NCI-H526 treated with DMSO at 0.1 percent for 48 hours (cell line): ENCODE measurements at places on chromosomes 4 and X.

DNA sequence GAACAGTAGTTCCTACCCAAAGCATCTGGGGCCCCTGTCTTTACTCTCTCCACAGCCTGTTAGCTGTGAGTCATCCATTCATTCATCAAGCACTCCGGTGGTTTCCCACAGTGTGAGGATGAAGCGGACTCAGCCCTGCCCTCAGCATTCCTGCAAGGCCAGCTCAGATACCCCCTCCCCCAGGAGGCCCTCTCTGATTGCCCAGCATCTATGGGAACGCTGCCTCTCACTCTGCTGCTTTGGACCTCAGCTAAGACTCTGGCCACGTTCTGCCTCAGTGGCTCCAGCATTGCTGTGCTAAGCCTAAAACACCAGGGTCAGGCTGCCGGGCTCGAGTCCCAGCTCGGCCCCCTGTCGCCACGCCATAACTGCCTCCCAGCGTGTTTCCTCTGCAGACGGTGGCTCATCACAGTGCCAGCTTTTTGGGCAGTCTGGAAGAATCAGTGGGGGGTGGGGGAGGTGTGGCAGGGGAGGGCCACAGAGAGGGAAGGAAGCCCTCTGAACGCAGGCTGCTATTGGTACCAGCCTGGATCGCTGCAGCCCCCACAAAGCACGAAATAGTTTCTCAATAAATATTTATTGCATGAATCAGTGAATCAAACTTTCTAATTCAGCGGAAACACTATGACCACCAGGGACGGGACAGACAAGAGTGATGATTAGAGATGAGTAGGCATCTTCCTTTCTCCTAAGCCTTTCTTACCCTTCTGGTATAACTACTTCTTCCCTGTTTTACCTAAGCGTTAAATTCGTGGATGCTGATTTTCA, 74.4 kb downstream of the SORCS2 start:
- no peak for DNase-seq

DNA sequence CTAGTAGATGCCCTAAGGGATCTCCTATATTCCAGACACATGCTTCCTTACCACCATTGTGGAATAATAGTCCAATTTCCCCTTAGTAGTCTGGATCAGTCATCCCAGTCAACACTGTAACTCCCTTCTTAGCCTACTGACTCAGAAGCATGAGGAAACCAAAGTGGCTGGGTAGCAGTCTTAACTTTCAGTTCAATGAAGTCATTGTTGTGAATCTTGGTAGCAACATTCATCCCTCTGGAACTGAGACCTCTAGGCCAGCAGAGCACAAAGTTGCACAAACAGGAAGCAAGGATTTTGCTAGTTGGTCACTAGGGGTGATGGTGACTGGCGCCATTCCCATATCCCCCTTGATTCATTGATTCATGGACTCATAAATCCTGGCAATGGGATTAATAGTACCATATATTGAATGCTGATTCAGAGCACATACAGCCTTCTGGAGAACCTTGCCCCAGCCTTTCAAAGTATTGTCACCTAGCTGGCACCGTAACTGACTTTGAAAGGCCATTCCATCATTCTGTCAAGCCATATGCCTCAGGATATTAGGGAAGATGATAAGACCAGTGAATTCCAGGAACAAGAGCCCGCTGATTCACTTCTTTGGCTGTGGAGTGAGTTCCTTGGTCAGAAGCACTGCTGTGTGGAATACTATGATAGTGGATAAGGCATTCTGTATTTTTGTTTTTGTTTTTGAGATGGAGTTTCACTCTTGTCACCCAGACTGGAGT, 19.7 kb upstream of the GPAT3 start:
- no peak for DNase-seq

GRCh38 chr4:182492423-182492822, 249.2 kb downstream of the TENM3 start:
- no peak for DNase-seq

GRCh38 chr4:7823416-7823824, 116.2 kb downstream of the AFAP1 start:
- no peak for DNase-seq

DNA sequence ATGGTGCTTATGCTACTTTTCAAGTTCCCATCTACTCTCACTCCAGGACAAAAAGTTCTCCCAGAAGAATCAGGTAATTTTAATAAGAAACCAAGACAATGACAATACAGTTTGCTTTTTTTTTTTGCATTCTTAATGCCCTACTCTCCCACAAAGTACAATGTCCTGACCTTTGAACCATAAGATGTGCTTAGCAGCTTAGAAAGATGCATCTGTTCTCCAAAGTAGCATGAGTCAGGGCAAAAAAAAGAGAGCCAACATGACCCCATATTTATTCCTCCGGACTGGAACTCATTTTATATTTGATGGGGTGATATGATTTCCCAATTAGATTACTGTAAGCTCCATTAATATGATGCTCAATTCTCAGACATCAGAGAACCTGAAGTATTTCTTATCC, 16.5 kb upstream of the PDCL2 start:
- no peak for DNase-seq

DNA sequence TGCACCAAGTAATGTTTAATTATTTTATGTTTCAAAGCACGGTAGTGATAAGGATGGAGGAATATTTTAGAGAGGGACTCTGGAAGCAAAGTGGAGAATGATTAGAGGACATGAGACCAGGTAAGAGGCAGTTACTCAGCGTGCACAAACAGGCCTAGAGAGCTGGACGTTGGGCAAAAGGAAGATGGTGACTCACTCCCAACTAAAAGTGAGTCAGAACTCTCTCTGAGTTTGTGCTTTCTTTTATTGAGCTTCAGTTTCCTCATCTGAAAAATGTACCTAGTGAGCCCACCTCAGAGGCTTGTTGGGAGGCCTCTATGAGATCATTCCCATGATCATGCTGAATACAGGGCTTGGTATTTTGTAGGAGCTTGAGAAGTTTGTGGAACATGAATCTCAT, 1.6 kb upstream of the ZC4H2 start:
- DNase-seq: no peak

GRCh38 chrX:53717205-53717604, 30.7 kb upstream of the HUWE1 start:
- no peak for DNase-seq
